ENCODE measurements at places on chromosomes 4 and X.

DNA sequence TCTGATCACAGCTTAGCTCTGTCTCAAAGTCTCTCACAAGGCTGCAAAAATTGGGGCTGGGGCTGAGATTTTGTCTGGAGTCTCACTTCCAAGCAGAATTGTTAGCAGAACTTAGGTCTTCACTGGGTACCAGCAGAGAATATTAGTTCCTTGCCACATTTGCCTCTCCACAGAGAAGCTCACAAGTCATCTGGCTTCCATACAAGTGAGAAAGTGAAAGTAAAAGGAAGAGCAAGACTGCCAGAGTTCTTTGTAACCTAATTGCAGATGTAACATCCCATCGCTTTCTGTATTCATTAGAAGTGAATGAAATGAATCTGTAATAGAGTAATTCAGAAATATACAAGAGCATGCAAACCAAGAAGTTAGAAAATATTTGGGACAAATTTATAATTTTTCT is 624.1 kb upstream of the GNPDA2 start:
- DNase-seq = no peak

GRCh38 chr4:148443512-148444295 is 1.5 kb upstream of the NR3C2 start:
- peak; percentile 41 for DNase-seq

DNA sequence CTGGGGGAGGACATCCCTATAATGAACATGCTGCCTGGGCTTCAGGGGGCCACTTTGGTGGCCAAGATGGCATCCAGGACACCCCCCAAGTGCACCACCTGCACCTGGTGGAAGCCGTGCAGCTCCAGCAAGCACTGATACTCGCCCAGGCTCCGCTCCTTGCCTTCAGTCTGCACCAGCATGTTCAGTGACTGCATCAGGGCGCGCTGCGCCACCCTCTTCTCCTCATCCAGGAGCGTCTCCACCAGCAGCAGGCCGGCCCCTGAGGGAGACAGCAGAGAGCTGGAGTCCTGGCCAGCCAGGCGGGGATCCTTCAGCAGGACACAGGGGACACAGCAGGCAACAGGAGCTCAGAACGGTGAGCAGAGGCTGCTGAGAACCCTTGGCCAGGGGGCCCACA is 11.3 kb upstream of the SLC25A6 start:
- no peak for DNase-seq

- no peak for DNase-seq
Observed at GRCh38 chrX:129777218-129778030, 2.3 kb upstream of the SASH3 start.

DNA sequence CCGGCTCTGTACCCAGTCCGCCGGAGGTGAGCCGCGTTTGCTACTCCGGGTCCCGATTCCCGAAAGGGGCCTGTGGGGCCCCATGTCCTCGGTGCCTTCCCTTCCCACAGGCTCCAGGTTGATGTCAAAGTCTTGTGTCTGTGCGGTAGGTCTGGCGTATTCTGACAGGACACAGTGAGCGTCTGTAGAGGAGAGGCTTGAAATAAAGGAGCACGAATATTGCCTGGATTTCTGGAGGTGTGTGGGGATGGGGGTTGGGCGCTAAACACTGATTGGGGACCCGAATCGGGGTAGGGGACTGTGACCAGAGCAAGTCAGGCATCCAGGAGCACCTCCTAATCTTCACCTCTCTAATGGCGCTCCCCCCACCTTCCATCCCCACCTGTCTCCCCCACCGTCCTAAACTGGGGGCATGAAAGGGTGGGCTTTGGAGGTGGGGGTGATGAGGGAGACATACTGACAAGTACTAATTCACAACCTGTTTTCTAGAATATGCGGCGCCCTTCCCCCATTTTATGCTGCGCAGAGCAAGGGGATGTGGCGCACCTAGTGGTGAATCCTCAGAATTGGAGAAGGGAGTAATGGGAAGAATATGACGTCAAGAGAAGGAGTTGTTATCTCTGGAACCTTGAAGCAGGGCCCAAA is 855 bp downstream of the GPRASP2 start:
- peak; percentile 57 for DNase-seq

DNA sequence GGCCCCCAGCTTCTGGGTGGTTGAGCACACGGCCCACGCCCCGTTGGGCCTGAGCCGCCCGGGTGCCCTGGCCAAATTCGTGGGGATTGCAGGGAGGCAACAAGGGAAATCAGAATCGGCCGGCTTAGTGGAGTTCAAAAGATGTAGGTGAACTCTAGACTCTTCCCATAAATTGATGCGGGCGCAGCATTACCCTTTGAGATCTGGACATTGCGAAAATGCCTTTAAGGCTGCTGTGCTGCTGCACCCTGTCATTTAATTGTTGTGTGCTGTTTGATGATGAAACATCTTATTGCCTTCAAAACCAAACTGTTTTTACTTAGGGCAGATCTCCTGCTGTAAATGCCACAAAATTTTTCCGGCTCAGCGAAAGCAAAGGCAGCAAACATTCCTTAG is 409 bp upstream of the MPP1 start:
- DNase-seq = no peak

DNA sequence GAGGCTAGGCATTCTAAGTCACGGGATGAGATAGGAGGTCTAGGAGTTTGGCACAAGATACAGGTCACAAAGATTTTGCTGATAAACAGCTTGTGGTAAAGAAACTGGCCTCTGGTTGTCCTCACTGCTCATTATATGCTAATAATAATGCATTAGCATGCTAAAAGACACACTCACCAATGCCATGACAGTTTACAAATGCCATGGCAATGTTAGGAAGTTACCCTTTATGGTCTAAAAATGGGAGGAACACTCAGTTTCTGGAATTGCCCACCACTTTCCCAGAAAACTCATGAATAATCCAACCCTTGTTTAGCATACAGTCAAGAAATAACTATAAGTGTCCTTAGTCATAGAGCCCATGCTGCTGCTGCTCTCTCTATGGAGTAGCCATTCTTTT is 286.9 kb downstream of the ZNF674 start:
- no peak for DNase-seq

DNA sequence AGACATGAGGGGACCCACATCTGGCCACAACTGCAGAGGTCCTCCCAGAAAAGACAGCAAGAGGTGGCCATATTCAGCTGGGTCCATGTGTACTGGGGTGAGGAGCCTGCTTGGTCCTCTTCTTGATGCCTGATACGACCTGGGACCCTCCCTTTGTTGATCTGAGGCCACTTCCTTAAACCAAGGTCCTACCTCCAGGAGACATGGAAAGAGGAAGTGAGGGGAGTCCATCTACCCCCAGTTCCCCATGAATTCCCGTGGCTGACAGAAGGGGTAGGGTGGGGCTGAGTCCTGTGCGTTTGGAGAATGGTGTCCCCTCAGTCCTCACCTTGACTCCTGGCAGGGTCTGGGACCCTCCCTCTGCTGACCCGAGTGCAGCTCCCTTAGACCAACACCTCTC is 2.1 kb downstream of the MAGEA10 start:
- no peak for DNase-seq

DNA sequence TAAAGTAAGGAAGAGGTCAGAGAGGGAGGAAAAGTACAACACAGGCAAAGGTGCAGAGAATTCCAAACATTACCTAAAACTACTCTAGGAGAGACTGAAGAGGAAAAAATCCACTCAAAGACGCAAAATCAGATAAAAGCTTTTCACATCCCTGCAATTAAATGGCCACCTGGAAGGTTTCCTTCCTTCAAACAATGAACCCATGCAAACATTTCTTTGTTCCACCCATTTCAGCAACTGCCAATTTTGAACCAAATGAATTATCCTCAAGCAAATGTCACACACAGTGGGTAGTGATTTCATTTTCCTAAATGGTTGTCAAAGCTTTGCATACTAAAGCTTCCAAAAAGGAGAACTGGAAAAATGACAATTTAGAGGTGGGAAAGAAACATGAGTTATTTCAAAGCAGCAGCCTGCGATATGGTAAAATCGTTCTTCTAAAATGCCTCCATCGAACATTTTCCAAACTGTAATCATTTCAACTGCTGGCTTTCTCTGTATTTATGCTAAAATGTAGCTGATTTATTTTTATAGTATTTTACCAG is 45.0 kb downstream of the APBB2 start:
- DNase-seq = no peak

DNA sequence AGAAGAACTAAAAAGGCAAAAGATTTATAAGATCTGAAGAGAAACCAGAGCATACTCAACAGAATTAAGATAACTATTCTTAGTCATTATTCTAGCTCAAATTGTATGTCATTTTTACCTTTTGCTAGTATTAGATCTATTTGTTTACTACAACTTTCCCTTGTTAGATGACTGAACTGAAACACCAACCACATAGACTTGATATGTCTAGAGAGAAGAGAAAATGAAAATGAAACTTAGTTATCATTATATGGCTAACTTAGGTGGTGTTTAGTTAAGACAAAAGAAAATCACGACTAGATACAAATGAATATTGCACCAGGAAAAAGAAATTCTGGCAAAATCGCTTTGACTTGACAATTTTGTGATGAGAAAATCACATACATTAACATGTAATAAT is 690.8 kb downstream of the PCDH18 start:
- DNase-seq = no peak

DNA sequence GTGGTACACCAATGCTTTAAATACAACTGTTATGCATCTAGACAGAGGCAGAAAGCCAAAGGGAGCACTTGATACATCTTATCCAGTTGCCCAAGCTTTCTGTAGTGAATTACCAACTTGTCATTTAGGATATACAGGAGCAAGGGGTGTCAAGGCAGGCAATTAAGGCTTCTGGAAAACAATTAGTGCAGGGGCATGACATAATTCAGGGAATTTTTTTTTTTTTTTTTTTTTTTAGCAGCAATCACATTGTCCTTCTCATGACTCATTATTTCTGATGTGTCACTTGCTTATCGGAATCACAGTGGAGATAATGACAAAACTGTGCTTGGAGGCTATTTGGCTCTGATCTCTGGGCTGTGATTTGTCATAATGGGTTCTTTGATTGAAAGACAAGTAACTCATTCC is 259.5 kb downstream of the ARHGAP24 start:
- no peak for DNase-seq

DNA sequence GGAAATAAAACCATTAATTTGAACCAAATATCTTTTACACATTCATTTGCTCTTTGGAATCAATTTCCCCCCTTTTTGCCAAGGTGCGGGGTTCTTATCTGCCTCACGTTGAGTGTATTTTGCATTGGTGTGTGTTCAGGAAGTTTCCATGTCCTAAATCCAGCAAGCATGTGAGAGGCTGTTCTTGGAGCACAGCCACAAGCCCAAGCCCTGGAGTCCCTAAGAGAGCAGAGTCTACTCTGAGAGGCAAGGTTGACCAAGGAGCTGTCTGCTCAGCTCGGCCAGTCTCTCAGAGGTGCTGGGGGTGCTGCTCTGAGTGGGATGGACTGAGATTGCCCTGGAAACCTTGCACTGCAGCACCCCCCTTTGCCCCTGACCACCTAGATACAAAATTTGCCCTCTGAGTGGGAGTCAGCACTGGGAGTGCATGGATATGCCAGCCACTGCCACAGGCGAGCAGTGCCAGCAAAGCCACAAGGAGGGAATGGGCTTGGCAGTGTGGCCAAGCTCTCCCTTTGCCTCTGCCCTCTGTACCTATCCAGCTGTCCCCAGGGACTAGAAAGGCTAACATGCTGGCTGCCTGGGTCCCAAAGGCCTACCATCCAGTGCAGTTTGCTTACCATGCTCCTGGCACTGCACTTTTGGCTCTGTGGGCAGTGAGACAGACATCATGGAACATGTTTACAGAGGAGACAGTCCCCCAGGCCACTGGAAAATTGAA is 20.5 kb upstream of the FAM193A start:
- DNase-seq = no peak

DNA sequence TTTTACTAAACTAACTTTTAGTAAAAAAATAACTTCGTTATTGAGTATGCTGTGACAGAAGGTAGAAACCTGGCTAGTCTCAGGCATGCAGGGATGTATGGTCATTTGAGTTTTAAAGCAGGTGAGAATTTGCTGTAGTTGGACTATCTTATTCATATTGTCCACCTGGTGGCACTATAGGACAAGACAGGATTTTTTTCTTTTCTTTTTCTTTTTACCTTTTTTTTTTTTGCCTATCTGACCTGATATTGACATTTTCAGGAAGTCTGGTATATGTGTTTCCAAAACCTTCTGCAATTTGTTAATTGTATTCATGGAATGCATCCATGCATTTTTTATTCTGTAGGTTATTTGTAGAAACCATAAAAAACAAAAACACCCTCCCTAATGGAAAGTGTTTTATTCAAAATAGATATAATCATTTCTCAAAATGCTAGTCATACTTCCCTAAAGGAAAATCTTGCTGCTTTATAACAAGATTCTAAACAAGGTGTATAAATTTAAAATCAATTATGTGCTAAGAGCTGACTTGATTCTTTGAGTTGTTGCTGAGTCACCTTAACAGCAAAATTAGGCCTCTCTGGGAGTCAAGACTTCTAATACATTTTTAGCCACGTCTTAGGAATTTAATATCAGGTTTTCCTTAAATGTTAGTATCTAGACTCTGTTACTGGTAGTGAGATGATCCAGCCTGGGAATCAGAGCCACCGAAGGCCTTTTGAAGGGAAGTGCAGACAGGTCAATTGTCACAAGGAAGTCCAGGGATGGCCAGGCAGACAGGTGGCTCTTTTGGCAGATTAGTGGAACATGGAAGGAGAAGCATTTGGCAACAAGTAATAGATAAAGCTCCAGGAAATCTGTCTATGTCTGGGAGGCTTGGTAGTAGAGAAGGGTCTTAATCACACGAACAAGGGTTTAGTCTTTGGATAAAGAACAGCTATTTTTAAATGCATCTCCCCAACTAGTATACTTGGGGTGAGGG is 201.3 kb upstream of the GNPDA2 start:
- DNase-seq = no peak

DNA sequence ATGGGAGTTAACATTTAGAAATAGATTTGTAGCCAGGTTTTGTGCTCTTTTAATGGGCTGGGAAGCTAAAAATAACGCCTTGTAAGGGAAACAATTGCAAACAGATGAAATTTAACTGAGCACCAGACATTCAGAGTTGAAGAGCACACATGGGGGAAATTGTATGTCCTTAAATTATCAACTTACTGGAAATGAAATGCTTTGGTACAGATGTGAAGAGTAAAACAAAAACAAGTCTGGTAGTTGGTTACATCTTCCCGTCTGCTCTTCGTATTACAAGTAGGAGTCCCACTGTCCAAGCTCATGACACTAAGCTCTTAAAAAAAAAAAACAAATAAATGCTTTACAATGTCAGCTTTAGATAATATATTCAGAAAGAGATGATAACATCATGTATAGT is 59.5 kb upstream of the RPA4 start:
- no peak for DNase-seq

DNA sequence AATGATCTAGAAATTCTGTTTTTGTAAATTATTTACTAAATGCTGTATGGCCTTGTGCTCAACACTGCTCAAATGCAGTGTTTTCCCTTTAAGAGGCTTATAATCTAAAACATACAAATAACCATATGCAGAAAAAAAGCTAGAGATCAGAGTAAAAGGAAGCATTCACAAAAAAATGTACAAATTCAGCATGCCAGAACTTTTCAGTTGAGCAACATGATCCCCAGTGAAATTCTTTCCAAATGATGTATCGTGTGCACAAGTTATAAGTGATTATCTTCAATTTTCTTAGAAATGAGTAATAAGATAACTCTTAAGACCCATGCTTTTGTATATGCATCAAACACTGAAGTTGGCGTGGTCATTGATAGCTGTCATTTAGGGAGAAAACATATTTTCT is 5.0 kb downstream of the GPC3 start:
- DNase-seq = no peak
